ENCODE measurements at places on chromosomes 4 and X. TPM values are rescaled to one million over a fixed set of nuclear protein-coding genes. Genes with fewer than 3 reads are reported as not detected.

DNA sequence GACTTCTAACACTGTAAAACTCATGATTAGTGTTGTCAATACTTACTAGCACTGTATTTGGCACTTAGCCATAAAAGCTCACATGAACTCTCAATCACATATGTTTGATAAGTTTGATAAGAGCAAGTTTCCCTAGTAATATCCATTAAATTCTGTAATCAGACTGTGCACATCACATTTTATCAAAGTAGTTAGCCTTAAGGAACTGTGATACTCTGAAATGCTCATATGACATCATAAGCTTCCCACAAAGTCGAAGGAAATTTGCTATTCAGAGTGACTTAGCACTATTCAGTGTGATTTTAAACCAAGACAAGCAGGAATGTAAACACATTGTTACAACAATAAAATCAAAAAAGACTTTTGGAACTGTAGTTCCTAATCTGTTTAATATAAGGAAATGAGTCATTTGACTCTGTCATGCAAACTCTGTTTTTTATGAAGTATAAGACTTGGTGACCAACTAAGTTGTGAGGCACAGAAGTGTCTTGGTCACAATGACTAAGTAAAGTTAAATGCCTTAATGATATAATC is 6.7 kb downstream of the SLC7A11 start:
- DNase-seq: no peak

The PI4K2B gene
- 2.0 TPM for total RNA-seq

DNA sequence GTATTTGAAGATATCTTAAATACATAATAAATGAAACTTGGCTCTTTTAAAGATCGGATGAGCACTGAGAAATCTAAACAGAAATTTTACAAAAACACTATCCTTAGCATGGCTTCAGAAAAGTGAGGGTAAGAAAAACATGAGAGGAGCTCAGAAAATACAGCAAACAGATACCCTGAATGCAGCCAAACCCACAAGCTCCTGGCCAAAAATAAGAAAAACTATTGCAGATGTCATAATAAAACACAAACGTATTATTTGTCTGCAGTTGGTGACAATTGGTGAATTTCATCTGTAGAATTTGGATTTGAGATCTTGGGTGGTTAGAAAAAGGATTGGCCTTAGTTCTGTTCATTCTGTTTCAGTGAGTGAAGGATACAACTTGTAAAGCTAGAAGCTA is 603.9 kb downstream of the INPP4B start:
- no peak for DNase-seq

The NDST3 gene
- not detected for total RNA-seq

The SSX2 gene
- total RNA-seq: not detected

The GPR143 gene
- not detected for total RNA-seq

The KDR gene
- 21.2 TPM for total RNA-seq
